ENCODE measurements at places on chromosomes 5 and 9.

GRCh38 chr5:154708846-154709245 lies 46.3 kb upstream of the LARP1 start:
- DNase-seq: peak; percentile 44

- DNase-seq: no peak
Measured at GRCh38 chr9:131289301-131290035, at the start of gene PLPP7. Gene PLPP7, plus strand, starts transcription at chr9:131289723. Its CDS starts 275 bp downstream, at chr9:131289998.

GRCh38 chr9:72951520-72952380 lies 1.1 kb downstream of the ALDH1A1 start:
- DNase-seq: no peak

- no peak for DNase-seq
Measured at GRCh38 chr5:19369048-19369447, 619.0 kb downstream of the CDH18 start.

- DNase-seq: no peak
Measured at GRCh38 chr5:2352101-2352861, 399.2 kb downstream of the IRX2 start.
